ENCODE measurements at places on chromosomes 16 and 17. TPM values are rescaled to one million over a fixed set of nuclear protein-coding genes. Genes with fewer than 3 reads are reported as not detected.

Gene MYOCD
- total RNA-seq = 0.23 TPM

GRCh38 chr16:12186774-12187335 lies 210.3 kb downstream of the SNX29 start:
- DNase-seq = no peak

DNA sequence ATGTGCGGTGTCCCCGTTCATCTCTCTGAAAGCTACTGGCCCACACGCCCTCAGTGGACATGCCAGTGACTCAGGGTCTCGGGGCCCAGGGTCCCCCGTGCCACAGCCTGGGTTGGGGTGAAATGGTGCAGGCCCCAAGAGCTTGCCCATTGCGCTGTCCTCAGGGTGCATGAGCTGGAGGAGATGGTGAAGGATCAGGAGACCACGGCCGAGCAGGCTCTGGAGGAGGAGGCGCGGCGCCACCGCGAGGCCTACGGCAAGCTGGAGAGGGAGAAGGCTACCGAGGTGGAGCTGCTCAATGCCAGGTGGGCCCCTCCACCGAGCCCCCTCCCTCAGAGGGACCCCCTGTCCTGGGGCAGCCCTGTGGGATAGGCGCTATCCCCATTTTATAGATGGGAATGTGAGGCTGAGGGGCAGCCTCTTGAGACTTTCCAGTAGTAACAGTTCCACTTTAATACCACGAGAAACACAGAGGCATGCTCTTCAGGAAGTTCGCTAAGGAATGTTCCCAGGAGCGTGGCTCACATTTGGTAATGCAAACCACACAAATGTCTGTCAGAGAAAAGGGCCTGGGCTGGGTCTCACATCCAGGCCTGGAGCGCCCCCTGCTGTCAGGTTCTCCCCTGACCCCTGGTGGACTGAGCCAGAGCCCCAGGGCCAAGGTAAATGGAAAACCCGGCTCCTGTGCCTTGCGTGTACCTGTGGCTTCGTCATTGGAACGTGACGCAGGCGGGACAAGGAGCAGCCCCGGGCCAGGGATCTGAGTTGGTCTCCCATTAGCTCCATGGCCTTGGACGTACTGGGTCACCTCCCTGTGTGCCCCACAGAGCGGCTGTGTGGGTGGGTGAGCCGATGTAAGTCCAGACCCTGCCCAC lies 133.7 kb downstream of the RAB11FIP4 start:
- peak; percentile 93 for DNase-seq

DNA sequence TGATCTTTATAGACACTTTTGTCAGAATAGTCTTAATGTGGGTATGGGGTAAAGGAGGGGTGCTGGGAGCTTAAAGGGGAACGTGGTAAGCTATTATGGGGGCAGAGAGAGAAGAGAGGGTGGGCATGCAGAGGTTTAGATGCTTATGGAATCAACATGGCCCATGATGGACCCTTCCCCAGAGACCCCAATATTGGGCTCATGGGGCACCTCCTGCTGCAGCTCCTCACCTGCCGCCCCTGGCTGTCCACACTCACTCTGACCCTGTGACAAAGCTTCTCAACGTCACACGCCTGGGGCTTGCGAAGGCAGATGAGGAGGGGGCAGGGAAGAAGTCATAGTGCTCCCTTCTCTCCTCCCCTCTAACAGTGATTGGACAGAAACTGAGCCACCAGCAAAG lies 95.3 kb downstream of the SHISA6 start:
- DNase-seq = no peak

DNA sequence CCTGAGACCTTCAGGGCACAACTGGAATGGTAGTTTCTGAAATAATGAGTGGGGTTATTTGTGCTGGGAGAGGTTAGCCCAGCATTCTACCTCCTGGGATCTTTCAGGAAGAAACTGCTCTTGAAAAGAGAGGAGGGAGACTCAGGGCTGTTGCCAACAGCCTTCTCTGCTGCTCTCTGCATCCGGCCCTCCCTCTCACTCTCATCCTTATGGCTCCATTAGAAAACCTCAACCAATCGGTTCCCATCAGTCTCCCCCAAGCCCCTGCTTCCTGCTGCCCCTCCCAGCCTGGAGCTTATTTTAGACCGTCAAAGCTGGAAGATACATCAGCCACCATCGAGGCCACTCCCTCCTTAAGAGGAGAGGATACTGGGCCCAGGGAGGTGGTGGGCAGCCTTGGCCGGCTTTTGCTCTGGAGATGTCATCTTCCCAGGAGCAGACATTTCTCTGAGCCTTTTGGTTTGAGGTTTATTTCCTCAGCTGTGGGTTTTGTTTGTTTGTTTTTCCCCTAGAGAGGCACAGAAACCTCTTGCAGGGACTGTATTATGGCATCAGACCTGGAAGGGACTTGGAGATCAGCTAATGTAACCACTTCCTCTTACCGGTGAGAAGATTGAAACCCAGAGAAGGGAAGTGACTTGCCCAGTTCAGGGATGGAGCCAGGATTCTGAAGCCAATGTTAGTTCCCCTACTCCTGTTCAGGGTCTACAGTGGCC lies 2.7 kb downstream of the MPRIP start:
- peak; percentile 43 for DNase-seq

DNA sequence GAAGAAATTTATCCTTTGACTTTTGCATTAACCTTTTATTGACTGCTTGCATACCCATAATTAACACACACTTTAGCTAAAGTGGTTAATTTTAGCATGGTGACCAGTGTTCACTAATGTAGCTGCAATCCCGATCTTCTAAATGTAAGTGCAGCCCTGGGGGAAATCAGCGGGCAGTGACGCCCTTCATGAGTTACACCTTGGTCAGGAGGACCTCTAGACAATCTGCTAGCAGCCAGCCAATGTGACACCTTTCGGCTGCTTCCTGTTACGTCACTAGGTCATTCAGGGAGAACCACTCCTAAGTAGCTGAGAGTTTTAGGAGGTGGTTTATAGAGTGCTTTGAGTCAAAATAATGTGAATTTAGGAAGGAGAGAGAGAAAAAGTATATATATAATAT lies 180.5 kb downstream of the IRX3 start:
- DNase-seq = no peak

Gene TP53TG3C
- total RNA-seq = not detected

Gene TBC1D3G
- not detected for total RNA-seq

Gene TADA2A
- total RNA-seq = 11.9 TPM

DNA sequence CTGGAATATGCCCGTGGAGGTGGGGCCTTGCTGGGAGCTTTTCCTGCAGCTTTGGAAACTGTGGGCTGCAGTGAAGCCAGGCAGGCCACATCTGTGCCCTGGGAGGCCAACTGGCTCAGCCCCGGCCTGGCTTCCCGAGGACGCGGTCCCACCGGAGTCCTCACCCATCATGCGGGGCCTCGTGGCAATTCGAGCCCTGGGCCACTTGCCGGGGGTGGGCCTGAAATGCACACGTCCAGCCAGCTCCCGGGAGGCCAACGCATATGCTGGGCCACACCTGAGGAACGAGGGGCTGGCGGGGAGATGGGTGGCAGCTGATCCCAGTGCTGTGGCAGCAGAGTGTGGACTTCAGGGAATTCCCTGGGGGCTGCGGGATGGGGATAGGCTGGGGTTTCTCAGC lies 172.4 kb upstream of the GSE1 start:
- no peak for DNase-seq

GRCh38 chr16:52721331-52721730 lies 174.4 kb upstream of the TOX3 start:
- DNase-seq = no peak

DNA sequence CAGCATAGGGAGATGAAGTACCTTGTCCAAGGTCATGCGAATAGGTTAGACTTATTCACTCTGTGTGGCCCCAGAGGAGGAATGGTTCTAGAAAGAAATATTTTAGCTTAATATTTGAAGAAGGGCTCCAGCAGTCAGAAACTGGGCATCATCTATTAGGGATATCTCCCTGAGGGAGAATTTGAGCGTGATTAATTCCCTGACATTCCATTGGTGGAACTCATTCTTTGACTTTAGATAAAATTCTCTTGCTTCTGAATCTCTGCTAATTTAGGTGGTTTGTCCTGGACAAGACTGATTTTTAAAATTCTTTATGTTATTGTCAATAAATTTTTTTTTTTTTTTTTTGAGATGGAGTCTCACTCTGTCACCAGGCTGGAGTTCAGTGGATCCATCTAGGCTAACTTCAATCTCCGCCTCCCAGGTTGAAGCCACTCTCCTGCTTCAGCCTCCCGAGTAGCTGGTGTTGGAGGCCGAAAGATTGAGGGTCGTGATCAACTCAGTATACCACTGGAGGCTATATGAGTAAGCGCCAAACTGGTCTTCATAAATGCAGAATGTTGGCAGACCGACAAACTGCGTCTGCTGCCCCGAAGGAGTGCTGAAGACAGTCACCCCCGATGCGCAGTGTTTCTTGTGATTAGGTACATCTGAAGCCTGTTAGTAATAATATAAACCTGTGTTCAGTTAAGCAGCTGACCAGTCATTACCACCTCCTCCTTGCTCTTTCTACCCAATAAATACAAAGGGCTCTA lies 267.9 kb upstream of the HSBP1 start:
- no peak for DNase-seq

Gene TERB1
- total RNA-seq = not detected

GRCh38 chr16:64667334-64667877 lies 454.5 kb downstream of the CDH11 start:
- DNase-seq = no peak

DNA sequence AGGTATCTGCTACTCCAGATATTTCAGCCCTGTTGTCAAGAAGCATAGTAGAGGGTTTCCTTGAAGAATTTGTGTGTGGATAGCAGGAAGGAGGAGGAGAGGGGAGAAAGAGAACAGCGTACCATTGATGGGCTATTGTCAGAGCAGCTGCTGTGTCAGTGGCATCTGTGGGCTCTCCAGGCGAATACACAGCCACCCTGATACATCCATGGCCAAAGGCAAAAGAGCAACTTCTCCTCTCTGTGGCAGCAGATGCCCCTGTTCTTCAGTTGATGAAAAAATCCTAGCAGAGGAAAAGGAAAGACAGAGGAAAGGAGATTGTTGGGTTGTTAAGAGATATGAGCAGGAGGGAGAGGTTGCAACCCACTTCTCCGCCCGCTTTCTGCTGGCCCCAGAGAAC lies 12.2 kb upstream of the KCNJ2 start:
- DNase-seq = no peak

Gene PIPOX
- total RNA-seq = 0.87 TPM

- no peak for DNase-seq
Observed at GRCh38 chr17:15270628-15271381, 5.7 kb upstream of the PMP22 start.

- no peak for DNase-seq
Observed at GRCh38 chr16:74888888-74889287, 96.0 kb downstream of the WDR59 start.

Gene RASL10B
- 3.7 TPM for total RNA-seq

GRCh38 chr17:43766413-43767052 lies 7.9 kb upstream of the SOST start:
- no peak for DNase-seq

GRCh38 chr16:61606581-61606980 lies 429.7 kb downstream of the CDH8 start:
- DNase-seq = no peak

GRCh38 chr17:81033535-81034167 lies 1.3 kb upstream of the BAIAP2 start:
- DNase-seq = peak; percentile 26

DNA sequence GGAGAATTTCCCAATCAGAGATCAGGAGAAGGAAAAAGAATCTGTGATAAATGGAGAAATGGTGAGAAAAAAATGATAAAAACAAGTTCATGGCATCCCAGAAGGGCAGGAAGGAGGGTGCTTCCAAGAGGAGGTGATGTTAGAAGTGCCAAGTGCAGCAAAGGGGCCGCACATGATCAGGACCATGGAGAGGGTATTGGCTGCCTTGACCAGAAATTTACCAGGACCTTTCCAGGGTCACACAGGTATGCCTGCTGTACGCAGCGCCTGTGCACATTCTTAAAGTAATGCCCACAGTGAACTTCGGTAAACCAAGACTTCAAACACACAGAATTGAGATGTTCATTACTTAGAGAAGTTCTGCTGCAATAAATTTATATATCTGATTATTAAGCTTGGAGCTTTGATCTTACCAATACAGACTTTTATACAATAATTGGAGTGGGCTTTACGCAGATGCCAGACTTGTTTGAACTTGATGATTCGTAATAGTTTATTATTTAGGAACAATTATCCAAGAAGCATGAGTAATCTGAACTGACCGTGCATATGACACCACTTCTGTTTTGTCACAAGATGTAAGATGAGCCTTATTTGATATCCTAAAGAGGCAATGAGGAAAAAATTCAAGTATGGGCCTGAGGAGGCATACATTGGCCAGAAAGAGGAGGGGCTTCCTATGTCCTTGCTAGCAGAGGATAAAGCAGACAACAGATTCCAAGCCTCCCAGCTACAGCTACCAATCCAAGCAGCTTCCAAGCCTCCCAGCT lies 2.2 kb upstream of the KRT33A start:
- no peak for DNase-seq

DNA sequence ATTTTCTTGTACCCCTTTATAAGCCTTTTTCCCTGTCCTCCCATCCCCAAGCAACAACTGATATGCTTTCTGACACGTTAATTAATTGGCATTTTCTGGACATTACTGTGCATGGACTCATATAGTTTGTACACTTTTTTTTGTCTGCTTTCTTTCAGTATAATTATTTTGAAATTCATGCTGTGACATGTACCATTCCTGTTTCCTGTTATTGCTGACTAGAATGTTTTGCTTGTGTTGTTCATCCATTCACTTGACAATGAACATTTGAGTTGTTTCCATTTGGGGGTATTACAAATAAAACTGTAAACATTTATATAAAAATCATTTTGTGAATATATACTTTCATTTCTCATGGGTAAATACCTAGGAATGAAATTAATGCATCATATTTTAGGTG lies 50.6 kb downstream of the RBBP6 start:
- no peak for DNase-seq

DNA sequence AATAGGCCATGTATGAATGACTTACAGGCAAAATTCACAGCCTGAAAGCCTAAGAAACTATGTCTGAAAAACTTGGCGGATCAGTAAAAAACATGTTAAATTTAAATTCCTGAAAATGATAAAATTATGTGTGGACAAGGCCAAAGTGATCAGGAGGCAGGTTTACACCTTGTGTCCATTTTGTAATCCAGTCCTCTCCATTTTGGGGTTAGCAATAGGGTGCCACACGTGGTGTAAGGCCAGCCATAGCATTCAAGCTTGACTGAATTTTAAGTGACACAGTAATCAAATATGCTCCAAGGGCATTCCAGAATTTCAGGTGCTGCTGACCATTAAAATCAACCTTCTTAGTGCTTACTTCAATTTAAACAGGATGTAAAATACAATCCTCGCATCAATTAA lies 2.7 kb downstream of the RNF43 start:
- peak; percentile 18 for DNase-seq

Gene RBFOX1
- total RNA-seq = 0.15 TPM

Gene CTRB2
- 57,899 TPM for total RNA-seq

DNA sequence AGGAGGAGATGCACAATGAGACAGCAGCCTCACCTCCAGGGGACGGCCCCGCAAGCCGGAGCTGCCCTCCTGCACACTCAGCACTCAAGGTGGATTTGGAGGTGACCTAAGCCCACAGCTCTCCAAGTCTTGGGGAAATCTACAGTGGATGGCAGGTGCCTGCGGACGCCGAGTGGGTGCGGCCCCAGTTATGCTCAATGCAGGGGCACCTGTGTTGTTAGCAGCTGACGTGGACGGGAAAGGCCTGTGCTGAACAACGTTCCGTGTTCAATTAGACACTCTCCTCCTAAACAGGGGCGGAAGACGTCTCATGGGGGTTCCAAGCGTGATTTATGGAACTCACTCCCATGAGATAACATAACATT lies 22.0 kb upstream of the METRNL start:
- no peak for DNase-seq

GRCh38 chr17:11384131-11384530 lies 143.1 kb downstream of the SHISA6 start:
- DNase-seq = no peak

Gene PMP22
- 14.2 TPM for total RNA-seq

Gene TM4SF5
- not detected for total RNA-seq

GRCh38 chr17:79628861-79629547 lies 18.2 kb upstream of the RBFOX3 start:
- peak; percentile 3 for DNase-seq

Gene USP43
- total RNA-seq = 4.1 TPM

Data from pancreas (tissue), 10 donors.